ENCODE measurements at places on chromosomes 6 and 20.

DNA sequence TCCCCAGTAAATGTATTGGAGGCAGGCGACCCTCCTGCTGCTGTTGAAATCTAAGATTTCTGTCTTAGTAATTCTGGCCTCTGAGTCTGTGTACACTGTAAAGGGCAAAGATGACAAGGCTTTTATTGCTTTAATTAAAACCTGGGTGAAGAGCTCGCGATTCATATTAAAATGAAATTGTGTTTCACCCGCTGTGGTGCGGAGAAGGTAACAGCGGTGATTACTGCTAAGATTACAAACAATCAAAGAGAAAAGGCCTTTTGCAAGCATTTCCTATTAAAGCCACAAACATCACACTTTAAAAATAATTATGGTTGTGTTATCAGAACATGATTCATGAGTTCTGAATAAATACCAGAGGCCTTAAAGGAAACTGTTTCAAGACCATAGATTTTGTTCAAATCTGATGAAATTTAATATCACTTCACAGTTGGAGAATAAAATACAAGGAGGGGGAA lies 69.3 kb downstream of the TOX2 start:
- no peak for DNase-seq

GRCh38 chr6:15897063-15897876 lies 231.6 kb upstream of the MYLIP start:
- DNase-seq = no peak

DNA sequence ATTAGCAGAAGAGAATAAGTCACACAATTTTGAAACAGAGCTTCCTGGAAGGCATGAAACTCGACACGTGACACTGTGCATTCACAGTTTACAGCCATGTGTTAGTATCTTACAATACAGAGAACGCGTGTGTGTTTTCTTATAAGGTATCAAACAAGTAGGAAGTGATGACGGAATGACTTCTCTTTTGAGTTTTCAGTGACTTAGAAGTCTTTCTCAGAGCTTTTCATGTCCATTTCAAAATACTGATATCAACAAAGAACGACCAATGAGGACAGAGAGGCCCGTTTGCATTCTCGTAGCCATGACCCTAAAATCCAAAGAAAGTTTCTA lies 36.6 kb upstream of the DUSP22 start:
- no peak for DNase-seq

DNA sequence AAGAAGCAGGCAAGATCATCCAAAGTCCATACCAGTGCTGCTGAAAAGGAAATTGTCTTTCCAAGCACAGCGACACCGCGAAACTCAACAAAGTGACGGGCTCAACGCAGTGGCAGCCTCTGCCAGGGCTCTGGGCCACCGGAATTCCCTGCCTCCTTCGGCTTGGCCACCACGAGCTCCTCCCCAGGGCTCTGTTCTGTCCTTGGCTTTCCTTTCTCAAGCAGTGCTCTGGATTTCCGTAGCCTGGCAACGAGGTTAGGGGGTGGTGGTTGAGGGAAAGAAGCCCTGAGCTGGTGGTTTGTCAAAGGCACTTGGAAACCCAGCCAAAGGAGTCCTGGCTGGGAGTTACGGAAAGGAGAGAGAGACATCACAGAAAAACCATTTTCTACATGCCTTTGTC lies 31.2 kb downstream of the PRR18 start:
- no peak for DNase-seq

DNA sequence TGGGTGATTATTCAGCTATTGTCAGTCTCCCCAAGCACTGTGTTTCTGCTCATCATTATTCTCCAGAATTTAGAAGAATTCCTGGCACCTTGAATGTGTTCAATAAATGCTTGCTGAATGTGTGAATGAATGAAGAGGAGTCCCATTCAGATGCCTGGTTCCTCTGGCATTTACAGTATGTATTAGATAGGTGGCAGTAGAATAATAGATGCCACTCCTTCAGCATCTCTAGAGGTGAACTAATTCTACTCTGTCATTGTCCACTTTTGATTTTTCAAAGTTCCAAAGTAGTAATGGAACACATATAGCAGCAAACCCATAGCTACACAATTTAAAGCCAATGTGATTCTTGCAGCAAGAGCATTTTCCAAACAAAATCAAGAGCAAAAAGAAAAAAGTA lies 118.9 kb upstream of the CEP162 start:
- DNase-seq = no peak

GRCh38 chr6:9233226-9233625 lies 797.9 kb upstream of the SLC35B3 start:
- DNase-seq = no peak

GRCh38 chr6:25053875-25054371 lies 118.2 kb upstream of the RIPOR2 start:
- no peak for DNase-seq

- no peak for DNase-seq
Measured at GRCh38 chr20:54139188-54139587, 34.6 kb downstream of the CYP24A1 start.

- DNase-seq = no peak
Measured at GRCh38 chr6:110287462-110288341, 70.4 kb downstream of the METTL24 start.

- DNase-seq = no peak
Measured at GRCh38 chr20:10059006-10059405, 24.2 kb downstream of the ANKEF1 start.

GRCh38 chr6:131789219-131789618 lies 18.6 kb upstream of the ENPP1 start:
- DNase-seq = no peak

DNA sequence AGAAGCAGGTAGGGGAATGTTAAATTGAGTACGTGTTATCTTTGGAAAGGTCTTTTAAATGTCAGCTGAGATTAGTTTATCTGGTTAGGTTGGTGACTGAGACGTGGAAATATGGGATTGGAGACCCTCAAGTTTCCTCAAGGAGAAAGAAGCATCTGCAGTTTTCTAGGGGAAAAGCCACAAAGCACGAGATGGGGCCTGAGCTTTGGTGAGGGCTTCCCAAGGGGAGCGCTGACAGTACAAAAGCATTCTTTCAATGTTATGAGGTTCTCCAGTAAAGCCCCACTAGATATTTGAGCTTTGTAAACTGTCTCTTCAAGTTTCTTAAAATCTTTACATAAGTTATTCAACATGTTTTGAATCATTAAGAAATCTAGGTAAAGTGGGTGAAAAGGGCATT lies 19.6 kb upstream of the HS3ST5 start:
- DNase-seq = no peak

GRCh38 chr20:20930500-20930899 lies 175.7 kb downstream of the LINC00237 start:
- no peak for DNase-seq

- no peak for DNase-seq
Measured at GRCh38 chr6:111741177-111741952, 131.9 kb downstream of the FYN start.

DNA sequence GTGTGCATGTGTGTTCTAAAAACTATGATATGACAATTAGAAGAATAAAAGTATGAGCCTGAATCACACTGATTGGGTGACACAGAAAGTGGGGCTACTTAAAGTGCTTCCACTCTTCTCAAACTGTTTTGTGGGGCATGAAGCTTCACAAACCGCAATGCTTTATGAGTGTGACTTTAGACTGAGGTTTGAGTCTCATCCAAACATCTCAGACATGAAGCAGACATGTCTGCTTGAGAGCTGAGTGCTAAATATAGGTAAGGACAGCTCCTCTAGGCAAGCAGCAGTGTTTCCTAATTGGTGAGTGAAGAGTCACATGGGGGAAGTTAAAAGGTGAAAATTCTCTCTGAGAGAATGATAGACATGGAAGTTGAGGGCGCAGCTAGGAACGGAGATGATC lies 726.9 kb upstream of the CITED2 start:
- no peak for DNase-seq

DNA sequence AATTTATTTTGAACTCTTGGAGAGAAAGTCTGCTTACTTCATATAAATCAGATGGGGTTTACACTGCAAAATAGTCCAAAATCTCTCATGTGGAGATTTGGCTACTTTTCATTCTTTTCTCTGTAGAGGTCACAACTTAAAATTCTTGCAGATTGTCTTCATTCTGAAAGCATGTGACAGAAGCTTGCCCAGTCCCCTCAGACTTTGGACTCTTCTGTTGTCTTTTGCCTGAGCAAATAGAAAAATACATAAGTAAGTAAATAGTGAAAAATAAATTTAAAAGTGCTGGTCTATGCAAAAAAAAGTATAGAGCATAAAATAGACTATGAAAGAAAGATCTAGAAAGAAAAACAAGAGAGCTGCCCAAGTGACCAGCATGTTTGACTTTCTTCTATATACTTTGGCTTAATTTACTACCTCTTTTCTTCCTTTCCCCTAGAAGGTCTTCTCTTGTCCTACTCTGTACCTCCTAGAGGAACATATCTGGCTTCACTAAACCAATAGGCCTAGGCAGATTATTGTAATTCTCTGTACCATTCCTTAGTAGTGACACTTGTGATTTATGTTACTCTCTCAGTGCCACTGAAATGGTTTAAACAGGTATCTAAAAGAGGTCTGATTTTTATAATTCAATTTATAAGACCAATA lies 260.9 kb downstream of the TENT5A start:
- DNase-seq = no peak

- no peak for DNase-seq
Measured at GRCh38 chr6:144415014-144415413, 129.9 kb downstream of the UTRN start.

GRCh38 chr6:34447910-34448309 lies 18.0 kb upstream of the PACSIN1 start:
- no peak for DNase-seq

- no peak for DNase-seq
Measured at GRCh38 chr6:37920667-37921066, 101.1 kb downstream of the ZFAND3 start.

DNA sequence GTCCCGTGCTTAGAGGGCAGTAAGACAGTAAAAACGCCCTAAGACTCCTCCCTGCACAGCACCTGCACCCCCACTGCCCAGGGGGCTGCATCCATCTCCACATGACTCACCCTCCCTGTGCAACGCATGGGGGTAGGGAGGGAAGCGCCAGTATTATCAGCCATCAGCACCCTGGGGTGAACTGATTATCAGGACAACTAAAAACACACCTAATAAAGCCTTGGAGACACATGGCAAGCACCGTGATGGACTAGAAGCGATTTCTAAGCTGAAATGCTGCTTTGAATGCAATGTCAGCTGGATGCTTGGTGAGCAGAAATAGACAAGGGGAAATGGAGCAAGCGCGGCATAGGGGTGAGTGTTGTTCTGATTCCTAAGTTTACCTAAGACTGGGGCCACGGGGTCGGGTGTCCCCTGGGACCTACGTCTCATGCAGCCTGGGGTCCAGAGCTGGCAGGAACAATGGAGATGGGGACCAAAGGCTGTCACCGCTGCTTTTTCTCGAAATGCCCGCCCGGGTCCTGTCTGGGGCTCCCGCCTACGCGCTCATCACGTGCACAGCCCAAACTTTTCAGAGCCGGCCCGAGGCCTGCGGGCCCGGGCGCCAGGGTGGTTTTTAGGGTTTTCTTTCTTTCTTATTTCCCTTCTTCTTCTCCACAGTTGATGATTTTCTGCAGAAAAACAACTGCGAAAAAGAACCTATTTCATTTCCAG lies 702 bp upstream of the TNFAIP3 start:
- no peak for DNase-seq

GRCh38 chr6:144310765-144311164 lies 25.6 kb downstream of the UTRN start:
- DNase-seq = no peak

DNA sequence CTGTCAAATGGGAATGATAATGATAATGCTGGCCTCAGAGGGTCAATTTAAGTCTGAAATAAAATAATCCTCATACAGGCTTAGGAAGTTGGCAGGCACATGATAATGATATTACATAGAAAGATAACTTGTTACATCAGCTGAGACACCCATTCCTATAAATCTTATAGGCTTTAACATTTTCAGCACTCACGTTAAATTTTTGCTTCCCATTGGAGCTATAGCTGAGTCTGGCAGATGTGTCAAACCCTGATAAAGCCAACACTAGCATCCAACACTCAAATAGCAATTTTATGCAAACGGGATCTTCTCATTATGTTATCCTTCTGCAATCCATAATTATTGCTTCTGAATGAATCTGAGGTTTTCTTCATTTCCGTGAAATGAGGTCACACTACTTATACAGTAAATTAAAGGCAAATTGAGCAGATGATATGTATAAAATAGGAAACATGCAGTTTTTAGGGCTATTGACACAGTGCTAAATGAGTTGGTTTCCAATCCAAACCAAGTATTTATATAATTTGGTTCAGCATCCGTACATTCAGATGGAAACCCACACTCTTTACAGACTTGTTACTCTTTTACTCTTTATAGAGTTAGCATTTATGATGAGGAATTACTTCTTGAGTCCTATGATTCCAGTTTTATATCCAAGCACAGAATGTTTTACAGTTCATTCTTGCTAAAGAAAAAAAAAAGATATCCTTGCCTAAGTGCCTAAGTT lies 481.6 kb downstream of the BTBD3 start:
- no peak for DNase-seq

DNA sequence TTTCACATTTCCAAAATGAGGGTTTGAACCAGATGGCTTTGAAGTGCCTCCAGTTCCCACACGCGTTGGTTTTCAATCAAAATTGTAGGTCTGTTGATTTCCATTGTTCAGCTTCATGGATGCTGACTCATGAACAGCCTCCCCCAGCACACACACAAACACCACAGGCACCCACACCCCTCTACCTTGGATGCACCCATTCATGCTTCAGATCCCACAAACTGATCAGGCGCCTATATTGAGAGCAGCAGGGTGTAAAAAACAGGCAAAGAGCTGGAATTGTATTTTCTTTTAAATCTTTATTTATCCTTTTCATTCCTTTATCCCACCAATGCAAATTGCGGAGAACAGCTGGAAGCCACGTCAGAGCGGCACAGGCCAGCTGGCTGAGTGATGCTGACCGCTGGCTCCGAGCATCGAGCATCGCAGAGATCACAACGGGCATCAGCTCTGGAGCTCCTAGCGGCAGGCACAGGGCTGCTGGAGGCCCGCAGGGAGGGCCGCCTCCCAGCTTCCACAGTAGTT lies 29.3 kb upstream of the TBC1D7 start:
- DNase-seq = no peak

- no peak for DNase-seq
Measured at GRCh38 chr6:129882510-129883023, 21.5 kb upstream of the TMEM244 start.

GRCh38 chr6:133504761-133505160 lies 263.6 kb downstream of the EYA4 start:
- DNase-seq = no peak

All from stimulated activated CD4-positive, alpha-beta T cell treated with anti-CD3 and anti-CD28 coated beads, Interleukin-15, amount 100 ng/mL, for 1 hour (primary cell).